NCI-H1105 treated with DMSO at 0.1 percent for 48 hours (cell line): ENCODE measurements at places on chromosomes 1 and 21.

DNA sequence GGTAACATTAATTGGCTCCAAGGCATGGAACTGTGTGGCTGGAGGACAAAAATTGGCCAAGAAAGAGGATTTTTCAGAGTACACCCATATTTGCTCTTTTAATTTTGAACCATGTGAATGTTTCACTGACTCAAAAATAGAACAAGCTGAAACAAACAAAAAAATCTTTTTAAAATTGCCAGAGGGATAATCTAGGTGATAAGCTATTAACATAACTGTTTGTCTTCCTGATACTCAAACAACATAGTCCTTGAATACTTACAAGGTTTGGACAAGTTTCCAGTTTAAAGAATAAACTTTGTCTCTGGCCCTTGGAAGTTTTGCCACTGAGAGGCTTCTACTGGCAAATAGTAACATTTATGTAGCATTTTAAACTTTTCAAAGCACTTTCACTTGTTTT is 30.0 kb upstream of the PIGC start:
- no peak for DNase-seq

DNA sequence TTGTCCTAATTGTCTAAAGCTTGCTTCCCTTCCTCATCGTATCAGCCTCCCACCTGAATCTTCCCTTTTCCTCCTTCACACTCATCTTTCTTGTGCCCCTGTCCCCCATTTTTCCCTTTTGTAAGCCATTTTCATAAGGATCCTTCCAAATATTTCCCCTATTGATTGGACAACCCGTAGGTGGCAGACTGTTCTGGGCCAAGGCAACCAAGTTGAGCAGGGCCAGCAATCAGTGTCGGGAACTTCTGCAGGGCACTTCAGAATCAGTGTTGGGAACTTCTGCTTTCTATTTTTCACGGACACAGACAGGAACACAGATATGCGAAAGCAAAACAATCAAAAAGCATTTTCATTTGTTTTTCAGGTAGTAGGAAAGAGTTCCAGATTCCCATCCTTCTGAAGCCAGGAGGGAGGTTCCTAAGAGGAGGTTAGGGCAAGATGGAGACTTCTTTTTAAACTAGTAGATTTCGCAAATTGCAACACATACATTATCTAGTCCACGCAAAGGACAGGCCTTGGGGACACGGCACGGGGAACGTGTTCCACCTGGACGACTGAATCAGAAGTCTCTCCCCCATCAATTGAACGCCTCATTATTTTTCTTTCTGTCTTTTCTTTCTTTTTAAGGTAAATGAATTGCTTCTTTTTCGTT is 691 bp upstream of the MPZL1 start:
- DNase-seq, result no peak

DNA sequence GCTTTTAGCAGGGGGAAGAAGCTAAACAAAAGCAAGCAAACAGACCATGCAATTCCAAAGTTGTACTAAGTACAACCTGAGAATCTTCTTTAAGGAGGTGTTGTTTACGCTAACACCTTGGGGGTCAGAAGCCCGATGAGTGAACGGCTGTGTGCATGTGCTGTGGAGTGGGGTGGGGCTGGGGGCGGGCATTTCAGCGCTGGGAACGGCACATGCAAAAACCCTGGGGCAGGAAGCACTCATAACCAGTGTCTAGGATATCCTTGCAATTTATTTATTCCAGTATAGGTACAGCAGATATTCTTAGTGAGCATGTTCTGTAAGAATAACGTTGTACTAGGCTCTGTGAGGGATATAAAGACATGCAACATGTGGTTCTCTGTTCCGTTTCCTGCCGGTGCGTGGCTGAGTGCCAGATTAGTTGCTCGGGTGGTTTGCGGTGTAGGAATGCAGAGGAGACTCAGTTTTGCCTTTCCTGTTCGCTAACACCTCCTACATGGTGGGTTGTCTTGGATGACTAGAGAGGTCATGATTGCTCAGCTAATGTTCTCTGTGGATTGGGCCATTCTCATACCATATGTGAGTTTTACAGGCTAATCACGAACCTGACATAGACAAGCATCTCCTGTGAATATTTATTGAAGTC is 3.7 kb downstream of the FASLG start:
- no peak for DNase-seq

DNA sequence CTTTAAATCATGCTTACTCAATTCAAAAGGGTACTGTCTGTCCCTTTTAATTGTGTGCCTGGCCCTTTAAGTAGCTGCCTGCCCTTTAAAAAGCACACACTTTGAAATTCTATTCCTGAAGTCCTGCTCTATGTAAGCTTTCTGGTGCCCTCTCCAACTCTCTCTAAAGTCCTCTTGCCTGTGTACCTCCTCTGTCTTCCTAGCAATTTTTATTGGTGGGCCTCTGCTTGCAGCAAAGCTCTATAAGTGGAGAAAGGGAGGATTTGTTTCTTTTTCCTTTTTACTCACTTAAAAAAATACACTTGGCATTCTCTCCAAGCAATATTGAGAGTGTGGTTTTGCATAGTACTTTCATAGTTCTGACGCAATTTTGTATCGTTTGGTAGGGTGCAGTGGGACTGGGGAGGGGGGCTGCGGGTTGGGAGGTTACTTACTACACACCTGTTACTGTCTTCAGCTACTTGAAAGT is 135.4 kb downstream of the LMO4 start:
- no peak for DNase-seq

DNA sequence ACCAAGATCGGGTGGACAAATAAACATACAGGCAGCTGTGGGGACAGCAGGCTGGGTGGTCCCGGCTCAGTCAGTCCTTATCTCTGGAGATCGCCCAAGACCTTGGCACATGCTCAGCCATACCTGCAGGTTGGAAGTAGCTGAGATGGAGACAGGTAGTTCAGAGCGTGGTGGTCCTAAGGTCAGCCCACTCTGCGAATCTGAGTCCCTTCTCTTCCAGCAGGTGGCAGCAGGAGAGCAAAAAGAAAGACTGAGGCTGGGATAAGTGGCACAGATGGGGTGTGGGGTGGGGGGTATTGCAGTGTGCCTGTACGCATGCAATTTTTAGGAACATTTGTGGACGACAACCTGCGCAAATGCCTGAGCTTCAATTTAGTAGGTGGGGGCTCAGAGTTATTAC is 104.9 kb downstream of the TENT5C start:
- no peak for DNase-seq

GRCh38 chr1:37998913-37999429 is 6.3 kb downstream of the FHL3 start:
- DNase-seq, result no peak

DNA sequence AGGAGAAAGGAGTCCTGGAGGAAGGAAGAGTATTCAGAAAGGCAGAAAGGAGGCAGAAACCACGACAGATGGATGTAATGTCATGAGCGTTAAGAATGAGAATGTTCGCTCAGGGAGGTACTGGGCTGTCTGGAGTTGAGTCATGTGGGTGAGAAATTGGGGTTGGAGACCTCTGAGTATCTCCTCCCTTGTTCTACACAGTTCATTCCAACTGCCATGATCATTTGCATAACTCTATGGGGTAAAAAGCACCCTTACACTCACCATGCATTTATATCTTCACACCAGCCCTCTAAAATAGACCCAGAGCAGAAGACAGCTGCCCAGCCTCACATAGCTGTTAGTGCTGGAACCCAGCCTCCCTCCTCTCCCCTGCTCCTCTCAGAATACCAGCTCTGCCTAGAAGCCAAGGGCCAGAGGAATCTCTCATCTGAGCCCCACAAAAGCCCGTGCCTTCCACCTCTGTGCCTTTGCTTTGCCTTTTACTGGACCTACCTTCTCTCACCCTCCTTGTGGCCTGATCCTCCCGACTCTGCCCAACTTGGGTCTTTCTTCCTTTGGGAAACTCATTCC is 85.2 kb downstream of the BEND5 start:
- no peak for DNase-seq

GRCh38 chr1:115218034-115218405 is 120.0 kb downstream of the NGF start:
- DNase-seq, result no peak

GRCh38 chr1:111852261-111852721 is 96.6 kb downstream of the DDX20 start:
- DNase-seq, result peak; percentile 85

- no peak for DNase-seq
Observed at GRCh38 chr1:2948751-2949680, 72.3 kb upstream of the ACTRT2 start.

DNA sequence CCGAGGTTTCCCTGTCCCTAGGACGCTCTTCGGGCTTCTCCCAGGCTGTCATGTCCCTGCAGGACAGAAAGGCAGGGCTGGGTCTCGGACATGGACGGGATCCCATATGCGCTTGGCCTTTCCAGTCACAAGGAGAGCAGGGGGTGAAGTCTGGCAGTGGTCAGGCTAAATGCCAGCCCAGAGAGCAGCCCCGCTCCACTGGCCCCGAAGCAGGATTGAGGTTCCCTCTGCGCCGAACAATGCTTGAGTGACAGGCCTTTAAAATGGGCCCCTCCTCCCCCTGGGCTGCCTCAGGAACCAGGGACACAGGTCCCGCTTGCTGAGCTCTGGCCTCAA is 12.7 kb downstream of the DRAXIN start:
- DNase-seq, result no peak

GRCh38 chr1:212515329-212515760 is 82.6 kb downstream of the NENF start:
- DNase-seq, result no peak

DNA sequence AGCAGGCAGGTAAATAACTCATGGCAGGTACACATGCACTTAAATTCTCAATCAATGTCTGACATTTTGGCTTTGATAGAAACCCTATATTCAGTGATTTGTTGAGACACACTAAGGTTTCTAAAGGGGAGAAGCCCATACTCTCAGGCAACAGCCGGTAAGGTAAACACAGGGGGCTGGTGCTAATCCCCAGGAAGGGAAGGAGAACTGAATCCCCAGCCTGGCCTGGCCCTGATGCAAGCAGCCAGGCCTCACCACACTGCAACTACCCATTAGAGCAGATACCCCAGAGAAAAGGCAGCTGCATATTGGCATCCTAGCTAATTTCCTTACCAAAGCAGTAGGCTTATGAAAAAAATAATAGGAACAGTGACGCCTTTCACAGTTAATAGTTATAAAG is 116.5 kb upstream of the LRRC7 start:
- DNase-seq, result no peak

DNA sequence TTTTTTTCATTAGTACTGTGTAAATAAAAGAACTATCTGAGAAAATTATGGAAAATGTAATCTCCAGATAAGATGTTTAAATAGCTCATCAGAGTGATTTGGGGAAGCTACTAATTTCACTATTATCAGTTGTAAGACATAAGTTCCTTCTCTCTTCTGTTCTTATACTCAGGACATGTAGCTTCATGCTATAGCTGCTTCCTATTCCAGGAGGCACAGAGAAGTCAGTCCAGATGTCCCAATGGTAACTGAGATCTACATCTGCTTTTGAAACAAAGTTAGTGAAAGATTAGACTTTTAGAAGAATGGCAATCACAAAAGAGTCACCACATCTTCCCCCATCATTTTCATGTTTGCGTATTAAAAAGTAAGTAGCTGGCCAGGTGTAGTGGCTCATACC is 5.6 kb downstream of the MAP3K21 start:
- no peak for DNase-seq

DNA sequence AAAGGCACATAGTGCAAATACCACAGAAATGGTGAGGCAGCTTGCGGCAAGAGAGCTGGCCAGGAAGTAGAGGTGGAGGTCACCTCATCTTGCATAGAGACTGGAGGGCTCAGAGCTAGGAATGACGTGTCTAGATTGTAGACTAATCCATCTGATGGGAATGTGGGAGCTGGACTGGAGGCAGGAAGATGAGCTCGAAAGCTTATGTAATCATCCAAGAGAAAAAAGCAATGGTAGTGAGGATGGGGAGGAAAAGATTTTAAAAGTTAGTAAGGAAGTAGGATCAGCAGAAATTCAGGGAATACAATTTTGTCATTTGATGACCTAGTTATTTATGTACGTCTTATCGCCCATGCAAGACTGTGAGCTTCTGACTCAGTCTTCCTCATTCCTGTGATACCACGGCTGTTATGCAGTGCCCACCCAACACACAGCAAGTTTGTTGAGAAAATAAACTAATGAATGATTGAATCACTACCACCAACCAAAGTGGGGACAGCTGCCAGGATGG is 123.9 kb downstream of the RRAGC start:
- no peak for DNase-seq

DNA sequence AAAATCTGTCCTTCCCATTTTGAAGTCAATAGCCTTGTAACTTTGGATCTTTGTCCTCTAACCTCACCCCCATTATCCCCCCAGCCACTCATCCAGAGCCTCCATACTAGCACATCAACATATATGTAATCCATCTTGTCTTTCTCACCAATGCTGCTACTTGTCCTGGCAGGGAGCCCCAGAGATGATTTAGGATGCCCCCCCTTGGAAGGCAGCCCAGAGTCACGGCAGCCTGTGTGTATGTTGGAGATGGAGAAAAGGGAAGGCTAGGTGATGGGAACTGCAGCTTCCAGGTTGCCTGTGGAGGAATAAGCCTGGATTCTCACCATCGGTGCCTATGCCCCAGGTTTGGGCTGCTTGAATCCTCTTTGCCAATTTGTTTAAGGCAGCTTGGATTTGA is 51.7 kb upstream of the SCMH1 start:
- DNase-seq, result no peak

DNA sequence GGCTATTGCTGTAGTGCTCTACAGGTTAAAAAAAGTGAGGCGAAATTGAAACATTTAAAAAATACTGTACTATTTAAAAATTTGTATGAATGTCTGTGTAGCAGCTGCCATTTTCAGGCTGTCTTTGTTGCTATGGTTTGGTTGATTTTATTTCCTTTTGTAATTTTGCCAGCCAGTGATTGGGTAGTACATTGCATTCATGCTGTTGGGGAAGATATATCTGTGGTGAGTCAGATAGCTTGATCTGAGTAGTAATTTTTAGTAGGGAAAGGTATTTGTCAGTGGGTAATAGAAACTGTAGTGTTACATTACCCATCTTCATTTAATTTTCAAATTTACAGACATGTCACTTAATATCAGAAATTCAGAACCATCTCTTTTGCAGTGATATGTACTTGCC is 15.0 kb downstream of the NFIA start:
- no peak for DNase-seq

DNA sequence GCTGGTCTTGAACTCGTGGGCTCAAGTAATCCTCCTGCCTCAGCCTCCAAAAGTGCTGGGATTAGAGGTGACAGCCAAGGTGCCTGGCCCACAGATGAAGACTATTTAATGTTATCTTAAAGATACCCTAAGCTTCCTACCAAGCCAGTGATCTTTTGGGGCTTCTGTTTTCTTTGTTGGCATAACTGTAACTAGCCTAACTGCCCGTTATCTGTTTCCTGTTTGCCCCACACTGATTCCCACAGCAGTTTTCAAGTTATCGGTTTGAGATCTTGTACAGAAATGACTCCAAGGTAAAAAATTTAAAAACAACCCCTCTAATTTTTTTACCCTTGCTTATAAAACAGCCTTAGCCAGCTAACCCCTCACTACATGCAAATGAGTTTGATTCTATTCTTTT is 12.4 kb downstream of the SELL start:
- no peak for DNase-seq

DNA sequence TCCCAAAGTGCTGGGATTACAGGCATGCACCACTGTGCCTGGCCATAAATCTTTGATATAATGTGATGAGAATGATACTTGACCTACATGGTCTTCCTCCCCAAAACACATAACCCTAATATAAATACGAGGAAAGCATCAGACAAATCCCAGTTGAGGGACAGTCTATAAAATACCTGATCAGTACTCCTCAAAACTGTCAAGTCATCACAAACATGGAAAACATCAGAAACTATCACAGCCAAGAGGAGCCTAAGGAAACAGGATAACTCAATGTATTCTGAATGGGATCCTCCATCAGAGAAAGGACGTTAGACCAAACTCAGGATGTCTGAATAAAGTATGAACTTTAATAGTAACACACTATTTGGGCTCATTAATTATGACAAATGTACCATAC is 172.4 kb downstream of the NTPCR start:
- no peak for DNase-seq
